CD4-positive, alpha-beta T cell treated with Interleukin-4 for 1 hour (primary cell): ENCODE measurements at places on chromosomes 16 and 17.

- no peak for DNase-seq
These were observed 110.8 kb upstream of the ELAC2 start for GRCh38 chr17:13128676-13129075.

- peak; percentile 36 for DNase-seq
These were observed at the start of gene HOXB7 for GRCh38 chr17:48610282-48611211. Gene HOXB7 (minus strand): TSS chr17:48611017. CDS start chr17:48610918, 99 bp downstream.

GRCh38 chr17:74851612-74852236, 8.0 kb downstream of the GRIN2C start:
- DNase-seq = no peak

GRCh38 chr16:23570992-23571632, 13.6 kb downstream of the UBFD1 start:
- DNase-seq = no peak

GRCh38 chr16:86073103-86073625, 174.2 kb downstream of the IRF8 start:
- no peak for DNase-seq

DNA sequence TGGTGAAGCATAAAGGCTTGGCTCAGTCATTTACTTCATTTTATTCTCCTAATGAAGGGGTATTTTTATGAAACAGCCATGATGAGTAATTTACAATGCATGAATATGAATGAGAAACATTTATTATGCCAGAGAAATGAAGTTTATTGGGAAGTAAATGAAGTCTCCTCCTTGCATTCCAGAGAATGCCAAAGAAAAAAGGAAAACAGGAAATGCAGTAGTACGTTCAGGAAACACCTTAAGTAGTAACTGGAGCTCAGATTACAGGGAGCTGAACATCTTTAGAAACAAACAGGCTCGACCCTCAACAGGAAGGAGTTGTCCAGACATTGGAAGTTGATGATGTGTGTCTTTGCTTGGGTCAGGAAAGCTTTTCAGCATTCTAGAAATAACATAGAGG, 4.6 kb downstream of the KRT34 start:
- no peak for DNase-seq

DNA sequence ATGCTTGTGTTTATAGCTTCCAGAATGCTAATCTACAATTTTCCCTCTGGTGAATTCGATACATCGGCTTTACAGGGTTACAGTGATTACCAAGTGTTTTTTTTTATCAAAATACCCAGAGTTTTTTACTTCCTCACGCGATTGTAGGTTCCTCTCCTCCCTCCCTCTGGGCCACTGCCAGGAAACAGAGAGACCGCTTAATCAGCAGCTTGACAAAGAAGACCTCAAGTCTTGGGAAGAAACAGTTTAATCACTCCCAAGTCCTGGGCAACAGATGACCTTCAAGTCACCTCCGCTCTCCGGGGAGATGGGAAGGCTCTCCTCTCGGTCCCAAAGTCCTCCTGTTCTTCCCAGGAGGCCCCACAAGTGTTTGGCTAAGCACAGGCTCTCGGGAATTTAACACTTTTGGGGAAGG, 23.5 kb downstream of the SMTNL2 start:
- DNase-seq = no peak

- DNase-seq = no peak
These were observed 15.0 kb downstream of the SLC16A3 start for GRCh38 chr17:82243648-82244412.

DNA sequence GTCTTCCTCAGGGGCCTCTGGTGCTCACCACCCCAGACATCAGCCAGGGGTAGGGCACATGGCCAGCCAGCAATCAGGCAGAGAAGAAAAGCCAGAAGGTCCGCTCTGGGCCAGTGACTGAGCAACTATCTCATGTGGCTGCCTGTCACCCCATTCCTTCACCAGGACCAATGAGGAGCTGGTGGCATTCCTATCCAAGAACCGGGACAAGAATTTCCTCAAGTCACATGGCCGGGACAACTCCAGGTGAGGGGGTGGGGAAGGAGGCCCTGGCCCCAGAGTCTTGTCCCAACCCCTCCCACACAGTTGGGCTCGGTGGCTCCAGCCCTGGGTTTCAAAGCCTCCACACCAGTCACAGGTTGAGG, 9.4 kb downstream of the XYLT2 start:
- no peak for DNase-seq

- no peak for DNase-seq
These were observed 6.8 kb upstream of the AKAP1 start for GRCh38 chr17:57078274-57078673.

DNA sequence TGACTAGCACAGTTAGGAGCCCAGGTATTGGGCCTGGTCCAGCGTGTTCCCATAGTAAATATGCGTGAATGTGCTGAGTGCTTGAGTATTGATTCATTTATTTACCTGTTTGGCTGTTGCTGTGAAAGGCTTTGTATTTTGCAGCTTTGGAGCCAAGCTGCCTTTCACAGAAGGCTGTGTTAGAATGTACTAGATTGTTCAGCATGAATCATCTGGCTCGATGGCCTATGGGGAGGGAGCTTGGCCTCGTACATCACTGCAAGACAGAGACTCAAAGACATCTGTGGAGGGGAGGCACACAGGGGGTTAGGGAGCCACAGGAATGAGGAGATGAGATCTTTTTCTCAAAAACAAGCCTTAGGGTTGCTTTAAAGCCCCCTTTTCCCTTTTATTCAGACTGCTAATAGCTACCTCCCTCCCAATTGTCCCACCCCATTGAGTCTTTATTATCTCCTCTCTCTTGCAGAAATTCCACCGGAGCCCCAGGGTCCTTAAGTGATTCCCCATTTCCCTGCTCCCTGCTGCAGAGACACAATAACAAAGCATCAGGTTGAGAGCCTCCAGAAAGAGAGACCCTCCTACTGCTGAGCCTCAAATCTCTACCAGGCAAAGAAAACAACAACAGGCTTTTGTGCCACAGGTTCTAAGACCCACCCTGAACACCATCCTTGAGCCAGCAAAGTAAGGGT, 307.2 kb downstream of the ABCC12 start:
- DNase-seq = no peak

GRCh38 chr16:59905131-59905530, 1171.0 kb upstream of the GOT2 start:
- DNase-seq = no peak

DNA sequence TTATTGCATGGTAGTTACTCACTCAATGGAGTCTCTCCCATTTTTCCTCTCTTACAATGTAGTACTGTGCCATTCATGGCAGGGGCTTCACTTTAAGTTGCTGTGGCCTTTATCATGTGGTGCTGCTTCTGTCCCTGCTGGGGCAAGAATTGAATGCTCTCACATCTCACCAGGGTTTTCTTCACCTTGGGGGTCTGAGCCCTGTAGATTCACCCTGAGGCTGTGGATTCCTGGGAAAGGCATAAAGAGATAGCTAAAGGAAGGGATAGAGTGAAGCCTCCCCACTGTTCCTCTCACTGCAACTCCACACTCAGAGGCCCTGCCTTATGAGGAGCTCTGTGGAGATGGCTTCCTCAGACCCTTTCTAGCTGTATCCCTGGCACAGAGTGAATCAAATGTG, 178.5 kb upstream of the GOT2 start:
- DNase-seq = no peak

DNA sequence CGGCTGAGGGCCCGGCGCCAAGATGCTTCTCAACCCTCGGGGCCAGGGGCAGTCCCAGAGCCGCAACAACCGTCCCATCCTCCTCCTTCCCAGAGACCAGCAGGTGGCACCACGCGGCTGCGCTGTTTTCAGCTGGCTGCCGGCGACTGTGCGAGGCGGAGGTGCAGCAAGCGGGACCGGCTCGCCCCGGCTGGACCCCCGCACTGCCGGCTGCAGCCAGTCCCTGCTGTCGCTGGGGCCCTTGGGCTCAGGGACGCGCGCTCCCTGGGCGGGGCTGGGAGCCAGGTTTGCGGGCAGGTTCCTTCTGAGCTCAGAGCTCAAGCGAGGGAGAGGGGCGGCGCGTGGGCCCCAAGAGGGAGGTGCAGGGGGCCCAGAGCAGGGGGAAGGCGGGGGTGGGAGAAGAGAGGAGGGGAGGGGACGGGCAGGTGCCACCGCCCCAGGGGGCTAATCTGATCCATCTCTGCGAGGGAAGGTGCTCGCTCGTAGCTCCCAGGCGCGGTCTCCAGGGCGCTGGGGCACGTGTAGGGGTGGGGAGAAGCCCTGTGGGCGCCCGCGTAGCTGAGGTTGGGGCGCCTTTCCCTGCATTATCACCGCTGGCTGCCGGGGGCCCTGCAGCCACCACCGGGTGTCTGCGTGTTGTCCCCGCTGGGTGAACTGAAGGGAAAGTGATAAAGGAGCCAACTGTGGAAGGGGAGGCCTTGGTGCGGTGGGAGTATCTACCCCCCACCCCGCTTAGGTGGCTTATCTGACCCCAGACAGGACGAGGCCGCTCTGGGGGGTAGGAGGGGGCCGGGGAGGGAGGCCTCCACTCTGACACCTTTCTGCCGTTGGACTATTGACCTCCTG, 24.2 kb downstream of the STAT5A start:
- DNase-seq = peak; percentile 78

GRCh38 chr16:79571903-79572535, 28.5 kb downstream of the MAF start:
- DNase-seq = no peak

DNA sequence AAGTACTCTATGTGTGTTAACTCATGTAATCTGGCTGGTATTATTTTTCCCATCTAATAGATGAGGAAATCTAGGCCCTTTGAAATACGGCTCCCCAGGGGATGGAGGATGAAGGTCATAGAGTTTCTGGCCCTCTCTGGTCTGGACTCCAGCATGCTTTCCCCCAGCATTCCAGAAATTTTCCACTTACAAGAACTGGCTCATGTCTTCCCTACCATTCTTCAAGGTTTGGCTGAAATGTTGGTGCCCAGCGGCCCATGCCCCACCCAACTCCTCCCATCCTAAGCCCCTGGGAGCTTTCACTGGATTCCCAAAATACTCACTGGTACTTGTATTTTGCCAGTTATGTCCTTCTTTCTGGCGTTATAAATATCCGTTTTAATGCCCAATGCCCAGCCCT, 237.5 kb upstream of the NLRP1 start:
- no peak for DNase-seq

GRCh38 chr17:4945944-4946280, 2.4 kb downstream of the PFN1 start:
- no peak for DNase-seq

- no peak for DNase-seq
These were observed 3.3 kb downstream of the ITGA2B start for GRCh38 chr17:44386182-44386525.

GRCh38 chr17:27407916-27408864, 48.1 kb upstream of the KSR1 start:
- no peak for DNase-seq
